Lower leg skin (tissue), 4 donors: ENCODE measurements at places on chromosomes 7 and 10. TPM values are rescaled to one million over a fixed set of nuclear protein-coding genes. Genes with fewer than 3 reads are reported as not detected.

Gene CCDC136
- total RNA-seq: 1.8 TPM

Gene FAM237B
- total RNA-seq: not detected

Gene ITGB1
- total RNA-seq: 159 TPM

Gene TEX47
- not detected for total RNA-seq

Gene INA
- 2.5 TPM for total RNA-seq

Gene OAT
- 94.1 TPM for total RNA-seq

Gene LIPJ
- total RNA-seq: not detected

Gene EEF1AKMT2
- total RNA-seq: 12.4 TPM

Gene ARHGAP21
- 26.5 TPM for total RNA-seq

Gene PNLIPRP1
- not detected for total RNA-seq

Gene LEP
- total RNA-seq: 1.1 TPM

Gene PIK3AP1
- total RNA-seq: 5.4 TPM

Gene LRRC18
- total RNA-seq: not detected

Gene ZNF736
- 8.7 TPM for total RNA-seq

Gene HOXA2
- 2.1 TPM for total RNA-seq

Gene OR2AE1
- not detected for total RNA-seq

Gene ELFN1
- total RNA-seq: 1.2 TPM

Gene HOXA11
- not detected for total RNA-seq

Gene PVRIG
- total RNA-seq: 0.13 TPM

Gene SLC13A1
- total RNA-seq: not detected

Gene ZNF853
- total RNA-seq: 4.6 TPM

Gene BMPER
- total RNA-seq: 0.53 TPM

Gene FGFR2
- 165 TPM for total RNA-seq

Gene DPP6
- total RNA-seq: 4.2 TPM

Gene MMD2
- not detected for total RNA-seq

Gene STAM
- 21.4 TPM for total RNA-seq

Gene NPC1L1
- not detected for total RNA-seq

Gene C10orf143
- 0.38 TPM for total RNA-seq
